ENCODE measurements at places on chromosomes 6 and 20. TPM values are rescaled to one million over a fixed set of nuclear protein-coding genes. Genes with fewer than 3 reads are reported as not detected.

DNA sequence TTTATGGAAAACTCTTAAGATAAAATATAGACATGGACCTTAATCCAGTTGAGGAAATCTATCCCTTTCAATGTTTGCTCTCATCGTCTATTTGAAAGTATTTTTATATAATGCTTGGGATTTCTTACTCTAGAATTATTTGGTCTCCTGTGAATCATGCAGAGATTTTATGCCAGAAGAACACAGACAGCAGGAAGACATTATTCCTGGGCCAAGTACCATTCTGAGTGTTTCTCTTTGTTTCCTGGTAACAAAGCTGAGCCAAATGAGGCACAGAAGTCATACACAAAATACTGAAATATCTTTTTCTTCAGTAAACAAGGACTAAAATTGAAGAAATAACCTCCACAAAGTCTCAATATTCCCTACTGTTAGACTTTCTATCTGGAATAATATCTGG lies 538.2 kb upstream of the EYS start:
- H3K4me3 ChIP-seq, result no peak overlapping the region
- no peaks in the 10 kb centered on the region for H3K4me1 ChIP-seq
- H3K36me3 ChIP-seq, result no peaks in the 10 kb centered on the region
- H3K27me3 ChIP-seq, result no peaks in the 10 kb centered on the region
- no peak overlapping the region for H3K27ac ChIP-seq

GRCh38 chr6:55250400-55250799 lies 76.1 kb downstream of the HCRTR2 start:
- H3K36me3 ChIP-seq, result no peaks in the 10 kb centered on the region
- DNase-seq, result no peak

DNA sequence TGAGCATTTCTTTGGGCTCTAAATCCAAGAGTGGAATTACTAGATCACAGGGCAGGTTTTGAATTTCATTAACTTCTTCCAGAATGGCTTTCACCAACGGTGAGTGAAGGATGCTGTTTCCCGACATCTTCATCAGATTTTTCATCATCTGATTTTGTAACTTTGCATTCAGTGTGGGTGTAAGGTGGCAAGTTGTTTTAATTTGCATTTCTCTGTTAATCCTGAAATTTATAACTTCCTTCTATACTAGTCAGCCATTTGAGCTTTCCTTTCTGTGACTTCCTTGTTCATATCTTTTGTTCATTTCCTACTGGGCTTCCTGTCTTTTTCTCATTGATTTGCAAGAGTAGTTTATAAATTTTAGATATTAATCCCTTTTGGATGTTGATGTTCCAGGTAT lies 18.7 kb upstream of the HCK start:
- no peak overlapping the region for H3K4me3 ChIP-seq
- H3K36me3 ChIP-seq, result peaks cover 10% of the 10 kb centered on the region
- H3K27me3 ChIP-seq, result peaks cover 18% of the 10 kb centered on the region
- H3K27ac ChIP-seq, result peak overlapping the region; percentile 18

The SUMO4 gene
- total RNA-seq, result 2.0 TPM

- no peaks in the 10 kb centered on the region for H3K4me1 ChIP-seq
- no peak overlapping the region for H3K4me3 ChIP-seq
- no peak overlapping the region for H3K27ac ChIP-seq
- no peaks in the 10 kb centered on the region for H3K27me3 ChIP-seq
- DNase-seq, result no peak
Observed at GRCh38 chr6:90074161-90074850, 180.0 kb downstream of the GJA10 start.

- peaks cover 9% of the 10 kb centered on the region for H3K4me1 ChIP-seq
- H3K4me3 ChIP-seq, result peak within 1 kb of the TSS; percentile 70
- no peaks in the 10 kb centered on the region for H3K36me3 ChIP-seq
- H3K27me3 ChIP-seq, result no peaks in the 10 kb centered on the region
Observed at GRCh38 chr6:142301651-142302391, at the start of gene ADGRG6. Gene ADGRG6, plus strand, starts transcription at chr6:142302007. Its CDS starts 323 bp downstream, at chr6:142302330.

DNA sequence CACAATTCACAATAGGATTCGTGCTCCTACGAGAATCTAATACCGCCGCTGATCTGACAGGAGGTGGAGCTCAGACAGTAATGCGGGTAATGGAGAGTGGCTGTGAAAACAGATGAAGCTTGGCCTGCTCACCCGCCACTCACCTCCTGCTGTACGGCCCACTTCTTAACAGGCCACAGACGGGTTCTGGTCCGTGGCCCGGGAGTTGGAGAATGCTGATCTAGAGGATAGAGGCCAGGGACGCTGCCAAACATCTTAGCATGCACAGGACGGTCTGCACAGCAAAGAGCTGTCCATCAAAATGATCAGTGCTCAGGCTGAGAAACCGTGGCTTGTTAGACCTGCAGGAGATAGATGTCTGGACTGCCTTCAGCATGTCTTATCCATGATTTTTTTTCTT lies 186.4 kb downstream of the SASH1 start:
- no peaks in the 10 kb centered on the region for H3K27me3 ChIP-seq
- H3K36me3 ChIP-seq, result peaks cover 88% of the 10 kb centered on the region
- no peaks in the 10 kb centered on the region for H3K4me1 ChIP-seq
- DNase-seq, result no peak
- H3K27ac ChIP-seq, result no peak overlapping the region

All from lower lobe of right lung (tissue), 2 donors.